ENCODE measurements at places on chromosomes 6 and 20.

DNA sequence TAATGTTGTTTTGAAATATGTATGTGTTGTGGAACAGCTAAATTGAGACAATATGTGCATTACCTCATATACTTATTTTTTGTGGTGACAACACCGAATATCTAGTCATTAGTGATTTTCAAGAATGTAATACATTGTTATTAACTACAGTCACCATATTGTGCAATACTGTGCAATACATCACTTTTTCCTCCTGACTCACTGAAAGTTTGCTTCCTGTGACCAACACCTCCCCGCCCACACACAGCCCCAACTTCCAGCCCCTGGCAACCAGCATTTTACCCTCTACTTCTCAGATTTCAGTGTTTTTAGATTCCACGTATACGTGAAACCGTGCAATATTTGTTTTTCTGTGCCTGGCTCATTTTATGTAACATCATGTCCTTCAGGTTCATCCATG lies 627.9 kb downstream of the PRKN start:
- no peak for DNase-seq

- DNase-seq = no peak
These were observed 95.1 kb upstream of the MPC1 start for GRCh38 chr6:166477647-166478365.

GRCh38 chr6:13431861-13432465 lies 55.4 kb downstream of the GFOD1 start:
- DNase-seq = no peak

DNA sequence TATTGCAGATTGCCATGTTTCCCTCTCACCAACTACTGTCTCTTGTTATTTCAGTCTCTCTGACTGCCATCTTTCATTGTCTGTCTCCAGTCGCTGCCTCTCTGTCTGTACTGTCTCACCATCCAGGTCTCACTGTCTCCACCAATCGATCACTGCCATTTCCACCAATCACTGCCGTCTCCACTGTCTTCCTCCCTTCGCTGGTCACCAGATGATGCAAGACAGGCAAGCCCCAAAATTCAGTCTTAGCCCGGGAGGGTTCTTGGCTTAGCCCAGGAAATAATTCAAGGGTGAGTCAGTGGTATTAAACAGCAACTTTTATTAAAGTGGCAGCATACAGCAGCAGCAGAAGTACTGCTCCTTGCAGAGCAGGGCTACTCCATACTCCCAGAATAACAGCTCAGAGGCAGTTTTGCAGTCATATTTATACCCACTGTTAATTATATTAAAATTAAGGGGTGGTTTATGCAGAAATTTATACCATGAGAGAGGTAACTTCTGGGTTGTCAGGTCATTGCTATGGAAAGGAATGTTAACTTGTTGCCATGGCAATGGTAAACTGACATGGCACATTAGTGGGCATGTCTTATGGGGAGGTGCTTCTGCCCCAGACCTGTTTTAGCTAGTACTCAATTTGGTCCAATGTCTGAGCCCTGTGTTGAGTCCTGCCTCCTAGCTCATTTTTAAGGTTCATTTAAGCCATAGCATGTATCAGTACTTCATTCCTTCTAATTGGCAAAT lies 23.0 kb upstream of the ECHDC1 start:
- no peak for DNase-seq

Measured in activated T-cell treated with anti-CD3 and anti-CD28 coated beads, Interleukin-2, amount 50 U/mL, for 24 hours (primary cell).